ENCODE measurements at places on chromosomes 6 and 20. TPM values are rescaled to one million over a fixed set of nuclear protein-coding genes. Genes with fewer than 3 reads are reported as not detected.

Gene PPIL6
- total RNA-seq: 1.6 TPM

GRCh38 chr6:78157606-78158005 is 504.8 kb downstream of the MEI4 start:
- DNase-seq: no peak

GRCh38 chr6:15399641-15400470 is 154.0 kb downstream of the JARID2 start:
- DNase-seq: peak; percentile 79

Gene NEDD9
- 6.3 TPM for total RNA-seq

GRCh38 chr6:53615633-53616449 is 49.7 kb downstream of the KLHL31 start:
- DNase-seq: peak; percentile 55

GRCh38 chr20:58763076-58763475 is 70.5 kb downstream of the NPEPL1 start:
- DNase-seq: no peak

Gene RIPPLY2
- not detected for total RNA-seq

- DNase-seq: no peak
Observed at GRCh38 chr6:168078943-168079405, at the start of gene FRMD1. FRMD1 (minus strand) TSS chr6:168079212; CDS start chr6:168079094, 118 bp downstream.

DNA sequence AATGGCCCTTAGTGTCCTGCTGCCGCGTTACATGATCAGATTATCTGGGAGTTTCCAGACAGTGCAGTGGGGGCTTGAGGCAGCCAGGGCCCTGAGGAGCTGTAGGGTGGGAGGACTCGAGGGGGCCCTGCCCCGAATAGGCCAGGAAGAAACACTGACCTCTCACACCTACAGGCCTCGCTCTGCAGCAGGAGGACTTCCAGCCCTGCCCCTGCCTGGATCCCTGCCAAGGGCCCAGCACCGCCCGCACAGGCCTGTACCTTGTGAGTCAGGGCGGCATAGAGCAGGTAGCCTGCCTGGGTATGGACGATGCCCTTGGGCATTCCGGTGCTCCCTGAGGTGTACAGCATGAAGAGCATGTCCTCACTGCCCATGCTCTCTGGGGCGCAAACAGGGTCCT is 30.1 kb upstream of the APMAP start:
- no peak for DNase-seq

Gene ZNF343
- 10.3 TPM for total RNA-seq

DNA sequence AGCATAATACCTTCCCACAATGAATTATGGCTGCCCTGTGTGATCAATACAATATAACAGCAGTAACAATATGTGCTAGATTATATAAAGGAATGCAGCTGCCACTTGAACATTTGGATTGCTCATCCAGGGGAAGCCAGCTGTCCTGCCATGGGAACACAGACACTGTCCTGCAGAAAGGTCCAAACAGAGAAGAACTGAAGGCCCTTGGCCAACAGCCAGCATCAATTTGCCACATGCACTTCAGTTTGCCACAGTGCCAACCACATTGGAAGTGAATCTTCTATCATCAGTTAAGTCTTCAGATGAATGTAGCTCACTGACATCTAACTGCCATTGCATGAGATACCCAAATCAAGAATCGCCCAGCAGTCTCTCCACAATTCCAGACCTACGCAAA is 332.4 kb downstream of the PRKN start:
- DNase-seq: no peak

Gene C6orf52
- total RNA-seq: not detected

DNA sequence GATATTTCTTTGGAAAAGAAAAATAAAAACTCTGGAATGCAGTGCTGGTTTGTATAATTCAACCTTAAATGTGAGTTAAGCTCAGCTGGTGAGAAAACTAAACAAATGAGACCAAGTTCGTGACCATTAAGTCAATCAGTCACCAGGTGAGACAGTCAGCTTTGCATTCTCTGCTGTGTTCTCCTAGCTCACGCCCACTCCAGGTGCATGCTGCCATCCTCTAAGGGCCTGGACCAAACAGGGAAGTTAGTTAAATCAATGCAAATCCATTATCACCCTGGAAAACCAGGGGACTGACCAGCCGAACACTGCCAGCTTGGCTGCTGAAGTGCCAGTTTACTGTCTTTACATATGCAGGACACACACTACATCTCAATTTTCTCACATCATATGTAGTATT is 7.2 kb downstream of the TPBG start:
- DNase-seq: no peak

DNA sequence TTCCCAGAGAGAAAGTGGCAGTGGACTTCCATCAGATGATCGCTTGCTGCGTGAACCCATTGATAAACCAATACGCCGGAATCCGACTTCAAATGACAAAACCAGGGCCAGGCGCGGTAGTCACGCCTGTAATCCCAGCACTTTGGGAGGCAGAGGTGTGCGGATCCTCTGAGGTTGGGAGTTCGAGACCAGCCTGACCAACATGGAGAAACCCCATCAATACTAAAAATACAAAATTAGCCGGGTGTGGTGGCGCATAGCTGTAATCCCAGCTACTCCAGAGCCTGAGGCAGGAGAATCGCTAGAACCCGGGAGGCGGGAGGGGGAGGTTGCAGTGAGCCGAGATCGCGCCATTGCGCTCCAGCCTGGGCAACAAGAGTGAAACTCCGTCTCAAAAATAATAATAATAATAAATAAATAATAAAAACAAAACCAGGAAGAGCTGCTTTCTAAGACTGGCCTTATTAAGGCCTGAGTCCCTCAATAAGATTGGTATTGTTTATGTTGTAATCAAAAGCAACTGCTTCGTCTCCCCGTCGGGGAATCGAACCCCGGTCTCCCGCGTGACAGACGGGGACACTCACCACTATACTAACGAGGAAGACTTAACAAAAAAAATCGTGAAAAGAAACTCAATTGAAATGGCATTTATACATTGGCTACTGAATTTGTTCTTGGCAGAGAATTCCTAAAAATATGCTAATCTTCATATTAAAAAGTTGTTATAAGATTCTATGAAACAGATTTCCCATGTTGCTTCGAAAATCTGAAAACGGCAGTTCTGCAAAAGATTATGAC is 110.2 kb upstream of the ZNF184 start:
- DNase-seq: peak; percentile 67

DNA sequence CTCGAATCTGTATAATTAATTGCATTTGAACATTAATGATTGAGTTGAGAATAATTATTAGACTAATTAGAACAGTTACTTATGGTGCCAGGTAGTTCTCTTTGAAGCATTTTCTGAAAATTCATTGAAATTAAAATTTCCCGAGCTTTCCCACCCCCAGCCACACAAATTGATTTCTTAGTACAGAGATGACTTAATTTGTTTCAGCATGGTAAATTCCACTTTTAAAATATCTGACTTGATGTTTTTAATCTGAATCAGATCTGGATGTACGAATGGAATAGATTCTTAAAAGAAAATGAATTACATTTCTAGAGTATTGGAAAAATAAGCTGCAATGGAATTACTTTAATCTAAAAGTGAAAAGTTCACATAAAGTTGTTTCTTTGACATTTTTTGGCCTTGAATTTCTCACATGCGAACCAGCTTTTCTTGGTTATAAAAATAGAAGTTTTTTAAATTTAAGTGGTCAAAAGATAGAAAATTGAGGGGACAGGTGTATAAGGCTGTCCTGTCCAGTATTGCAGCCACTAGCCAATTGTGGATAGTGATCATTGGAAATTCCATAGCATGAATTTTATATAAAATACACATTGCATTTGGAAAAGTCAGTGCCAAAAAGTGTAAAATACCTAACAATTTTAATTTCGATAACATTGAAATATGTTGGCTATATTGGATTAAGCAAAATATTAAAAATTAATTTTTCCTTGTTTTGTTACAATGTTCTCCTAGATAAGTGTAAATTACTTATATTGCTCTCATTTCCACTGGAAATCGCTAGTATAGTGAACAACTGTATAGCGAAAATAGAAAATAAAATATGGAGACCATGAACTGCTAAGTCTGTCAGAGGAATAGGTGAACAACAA is 102.9 kb downstream of the OR2B2 start:
- no peak for DNase-seq

Gene PPP1R16B
- not detected for total RNA-seq

Gene GCM1
- not detected for total RNA-seq

DNA sequence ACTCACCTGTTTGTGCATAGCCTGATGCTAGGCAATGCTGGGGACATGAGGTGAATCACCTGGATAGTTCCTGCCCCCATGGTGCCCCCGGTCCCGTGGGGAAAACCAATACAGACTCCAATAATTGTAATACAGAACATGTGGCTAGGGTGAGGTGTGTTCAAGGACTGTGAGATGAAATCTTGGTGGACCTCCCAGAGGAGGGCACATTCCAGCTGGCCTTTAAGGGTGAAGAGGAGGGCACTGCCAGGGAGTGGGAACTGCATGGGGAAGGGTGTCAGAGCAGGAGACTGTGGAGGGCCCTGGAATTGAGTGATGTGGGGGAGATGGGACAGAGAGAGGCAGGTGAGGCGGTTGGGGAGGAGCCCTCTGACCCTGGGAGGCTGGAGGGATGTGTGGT is 2.5 kb downstream of the COX4I2 start:
- DNase-seq: no peak

DNA sequence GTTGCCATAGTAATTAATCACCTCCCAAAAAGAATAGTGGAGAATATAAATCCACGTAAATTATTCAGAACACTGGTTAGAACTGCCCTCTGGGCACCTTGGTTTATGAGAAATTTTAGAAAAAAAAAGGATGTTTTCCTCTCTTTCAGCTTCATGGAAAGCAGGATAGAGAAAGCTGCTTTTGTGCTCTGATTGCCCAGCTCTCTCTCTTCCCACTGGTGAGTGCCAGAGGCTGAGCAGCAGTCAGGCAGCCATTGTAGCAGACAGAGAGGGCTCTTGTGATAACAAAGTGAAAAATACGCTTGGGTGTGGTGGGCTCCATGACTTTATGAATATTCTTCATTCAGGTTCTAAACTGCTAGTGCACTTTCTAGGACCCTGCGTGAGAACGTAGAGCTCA is 26.4 kb downstream of the SLC35F1 start:
- DNase-seq: no peak

- no peak for DNase-seq
Observed at GRCh38 chr6:21961226-21961625, 335.6 kb downstream of the PRL start.

- no peak for DNase-seq
Observed at GRCh38 chr6:10529231-10529801, 8.2 kb downstream of the GCNT2 start.

GRCh38 chr20:40532103-40532502 is 156.9 kb downstream of the MAFB start:
- DNase-seq: no peak

- no peak for DNase-seq
Observed at GRCh38 chr6:149761438-149761837, 11.9 kb downstream of the PCMT1 start.

DNA sequence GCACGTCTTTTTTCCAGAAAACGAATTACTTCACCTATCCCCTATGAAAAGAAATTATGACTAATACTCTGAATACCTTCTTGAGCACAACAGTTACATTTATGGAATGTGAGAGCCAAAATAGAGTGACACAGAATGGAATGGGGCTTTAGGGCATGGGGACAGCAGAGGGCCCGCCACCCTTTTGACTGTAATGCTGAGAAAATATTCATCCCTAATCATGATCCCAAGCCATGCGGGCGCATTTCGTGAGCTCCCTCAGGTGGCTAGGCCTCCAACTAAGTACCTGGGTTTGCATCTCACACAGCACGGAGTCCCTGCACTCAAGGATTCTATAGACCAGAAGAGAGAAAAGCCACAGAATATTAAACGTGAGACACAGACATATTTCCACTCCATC is 212.6 kb downstream of the SOD2 start:
- DNase-seq: no peak

Gene PRPH2
- 2.6 TPM for total RNA-seq

- no peak for DNase-seq
Observed at GRCh38 chr6:149938571-149939355, 3.1 kb upstream of the ULBP2 start.

GRCh38 chr6:83711958-83712357 is 3.1 kb upstream of the SNAP91 start:
- DNase-seq: no peak

- peak; percentile 31 for DNase-seq
Observed at GRCh38 chr6:79168695-79168980, 65.8 kb downstream of the HMGN3 start.

DNA sequence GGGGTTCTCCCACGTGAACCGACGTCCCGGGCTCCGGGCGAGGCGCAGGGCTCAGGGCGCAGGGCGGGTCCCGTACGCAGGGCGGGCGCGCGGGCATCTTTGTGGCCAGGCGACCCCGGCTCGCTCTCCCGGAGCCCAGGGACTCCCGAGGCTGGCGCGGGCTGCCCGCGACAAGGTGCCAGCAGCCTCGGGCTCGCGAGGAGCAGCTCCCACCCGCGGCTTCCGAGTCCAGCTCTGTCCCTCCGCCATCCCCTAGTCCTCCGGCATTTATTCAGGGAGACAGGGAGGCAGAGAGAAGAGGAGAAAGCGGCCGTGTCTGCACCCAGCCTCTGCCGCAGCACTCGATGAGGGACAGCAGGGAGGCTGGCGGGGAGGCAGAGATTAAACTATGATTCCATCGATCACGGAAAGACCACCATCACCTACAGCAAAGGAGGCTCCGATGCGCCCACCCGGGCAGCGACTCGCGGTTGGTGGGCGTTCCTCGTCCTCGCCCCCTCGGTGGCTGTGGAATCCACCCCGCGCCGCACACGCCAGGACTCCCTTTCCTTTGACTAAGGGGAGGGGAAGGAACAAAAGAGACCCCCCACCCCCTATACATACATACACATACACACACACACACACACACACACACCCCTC is 1.1 kb downstream of the RGS17 start:
- DNase-seq: peak; percentile 25

Gene ETV7
- total RNA-seq: 0.17 TPM

DNA sequence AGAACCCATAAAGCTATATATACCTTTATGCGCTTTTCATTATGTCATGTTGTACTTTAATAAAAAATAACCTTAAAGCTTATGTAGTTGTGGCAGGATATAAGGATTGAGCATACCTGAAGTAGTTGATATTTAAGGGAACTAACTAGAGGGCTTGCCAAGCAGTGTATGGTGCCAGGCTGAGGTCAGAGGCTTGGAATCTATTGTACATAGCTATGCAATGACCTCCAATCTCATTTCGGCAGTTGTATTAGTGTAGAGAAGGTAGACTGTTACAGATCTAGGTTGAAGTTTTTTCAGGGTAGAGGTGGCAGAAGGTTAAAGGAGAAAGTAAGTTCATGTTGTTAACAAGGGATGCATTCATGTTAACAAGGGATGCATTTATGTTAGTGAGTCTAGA is 397.7 kb upstream of the HS3ST5 start:
- no peak for DNase-seq

- DNase-seq: no peak
Observed at GRCh38 chr6:168155193-168155592, 76.2 kb upstream of the FRMD1 start.

DNA sequence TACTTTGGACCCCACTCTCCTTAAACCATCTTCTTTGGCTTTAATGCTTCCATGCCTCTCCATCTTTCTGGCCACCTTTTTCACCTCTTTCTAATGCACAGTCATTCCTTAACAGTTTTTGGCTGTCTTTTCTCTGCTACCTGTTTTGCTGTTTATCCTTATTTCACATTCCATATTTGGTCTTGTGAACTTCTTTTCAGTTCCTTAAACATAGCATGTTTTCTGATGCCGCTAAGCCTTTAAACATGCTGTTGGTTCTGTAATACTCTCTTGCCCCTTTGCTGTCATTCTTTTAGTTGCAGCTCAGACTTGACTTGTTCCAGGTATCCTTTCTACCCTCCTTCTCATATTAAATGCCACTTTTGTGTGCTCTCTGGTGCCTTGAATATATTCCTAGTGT is 35.8 kb downstream of the TOP1 start:
- no peak for DNase-seq

Gene OTOR
- total RNA-seq: not detected

GRCh38 chr6:16158943-16159557 is 30.2 kb downstream of the MYLIP start:
- DNase-seq: no peak

- DNase-seq: no peak
Observed at GRCh38 chr20:36018208-36018988, 50.0 kb downstream of the CNBD2 start.

Data from LHCN-M2 (cell line).